ENCODE measurements at places on chromosomes 16 and 17. TPM values are rescaled to one million over a fixed set of nuclear protein-coding genes. Genes with fewer than 3 reads are reported as not detected.
A peak's percentile ranks its signal among the peaks of the same experiment; 100 is the strongest.

DNA sequence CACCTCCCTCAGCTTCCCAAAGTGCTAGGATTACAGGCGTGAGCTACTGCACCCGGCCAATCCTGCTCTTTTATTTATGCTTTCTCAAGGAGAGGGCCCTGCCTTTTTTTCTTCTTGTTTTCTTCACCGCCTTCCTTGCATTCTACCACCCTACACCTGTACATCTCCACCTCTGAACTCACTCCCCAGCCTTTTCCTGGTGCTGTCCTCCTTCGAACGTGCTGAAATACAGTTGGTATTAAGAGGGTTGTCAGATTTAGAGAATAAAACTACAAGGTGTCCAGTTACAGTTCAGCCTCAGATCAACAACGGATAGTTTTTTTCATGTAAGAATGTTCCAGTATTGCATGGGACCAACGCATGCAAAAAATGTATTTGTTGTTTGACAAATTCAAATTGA, 1.7 kb downstream of the PIRT start:
- no peaks in the 10 kb centered on the region for H3K36me3 ChIP-seq
- DNase-seq: no peak
- H3K4me1 ChIP-seq: peaks cover 5% of the 10 kb centered on the region
- H3K27me3 ChIP-seq: peaks cover 16% of the 10 kb centered on the region

DNA sequence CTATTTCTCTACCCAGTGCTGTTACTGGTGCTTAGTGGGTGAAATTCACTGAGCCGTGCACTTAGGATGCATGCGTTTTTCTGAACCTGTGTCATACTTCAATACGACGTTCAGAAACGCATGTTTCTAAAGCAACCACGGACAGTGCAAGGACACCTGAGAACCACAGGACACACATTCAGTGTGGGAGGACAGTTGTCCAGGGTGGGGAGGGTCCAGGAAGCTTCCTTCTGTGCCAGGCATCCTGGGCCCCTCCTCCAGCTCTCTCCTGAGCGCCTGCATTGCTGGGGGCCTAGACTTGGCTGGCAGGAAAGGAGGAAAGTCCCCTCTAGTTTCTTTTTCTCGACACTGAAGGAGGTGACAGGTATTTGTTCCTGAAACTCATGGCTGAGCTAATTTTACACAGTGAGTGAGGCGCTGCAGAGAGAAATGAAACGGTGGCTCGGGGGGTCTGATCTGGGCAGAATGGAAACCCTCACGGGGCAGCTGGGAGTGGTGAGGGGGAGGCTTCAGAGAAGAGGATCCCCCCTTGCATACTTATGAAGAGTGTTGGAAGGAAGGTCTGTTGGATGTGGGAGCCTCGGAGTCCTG, 89.9 kb downstream of the IRF8 start:
- peaks cover 67% of the 10 kb centered on the region for H3K27me3 ChIP-seq
- H3K4me3 ChIP-seq: no peak overlapping the region
- H3K4me1 ChIP-seq: peaks cover 34% of the 10 kb centered on the region

- peak overlapping the region; percentile 37 for H3K27ac ChIP-seq
- DNase-seq: no peak
- peaks cover 19% of the 10 kb centered on the region for H3K36me3 ChIP-seq
- no peaks in the 10 kb centered on the region for H3K4me1 ChIP-seq
- no peaks in the 10 kb centered on the region for H3K27me3 ChIP-seq
- H3K4me3 ChIP-seq: no peak overlapping the region
These were observed 76.5 kb upstream of the ATP2A3 start for GRCh38 chr17:4040784-4041183.

GRCh38 chr16:4395055-4395726, 21.2 kb downstream of the CORO7 start:
- DNase-seq: no peak
- peaks cover 9% of the 10 kb centered on the region for H3K36me3 ChIP-seq
- H3K4me3 ChIP-seq: no peak overlapping the region
- H3K27ac ChIP-seq: peak overlapping the region; percentile 32
- H3K27me3 ChIP-seq: no peaks in the 10 kb centered on the region

DNA sequence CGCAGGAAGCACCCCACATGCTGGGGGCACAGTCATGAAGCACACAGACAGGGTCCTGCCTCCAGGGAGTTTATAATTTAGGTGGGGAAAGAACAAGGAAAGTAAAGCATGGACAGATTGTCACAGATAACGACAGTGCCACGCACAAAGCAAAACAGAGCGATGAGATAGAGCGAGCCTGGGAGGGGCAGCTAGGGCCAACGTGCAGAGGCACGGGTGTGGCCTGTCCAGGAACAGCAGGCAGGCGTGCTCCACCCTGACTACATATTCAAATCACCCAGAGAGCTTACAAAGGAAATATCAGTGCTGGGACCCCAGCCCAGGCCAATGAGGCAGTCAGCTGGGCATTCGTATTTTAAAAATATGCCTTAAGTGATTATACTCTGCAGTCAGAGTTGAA, 16.8 kb downstream of the LGALS9 start:
- H3K36me3 ChIP-seq: no peaks in the 10 kb centered on the region
- no peak overlapping the region for H3K27ac ChIP-seq
- H3K27me3 ChIP-seq: peaks cover 3% of the 10 kb centered on the region
- H3K4me1 ChIP-seq: no peaks in the 10 kb centered on the region

DNA sequence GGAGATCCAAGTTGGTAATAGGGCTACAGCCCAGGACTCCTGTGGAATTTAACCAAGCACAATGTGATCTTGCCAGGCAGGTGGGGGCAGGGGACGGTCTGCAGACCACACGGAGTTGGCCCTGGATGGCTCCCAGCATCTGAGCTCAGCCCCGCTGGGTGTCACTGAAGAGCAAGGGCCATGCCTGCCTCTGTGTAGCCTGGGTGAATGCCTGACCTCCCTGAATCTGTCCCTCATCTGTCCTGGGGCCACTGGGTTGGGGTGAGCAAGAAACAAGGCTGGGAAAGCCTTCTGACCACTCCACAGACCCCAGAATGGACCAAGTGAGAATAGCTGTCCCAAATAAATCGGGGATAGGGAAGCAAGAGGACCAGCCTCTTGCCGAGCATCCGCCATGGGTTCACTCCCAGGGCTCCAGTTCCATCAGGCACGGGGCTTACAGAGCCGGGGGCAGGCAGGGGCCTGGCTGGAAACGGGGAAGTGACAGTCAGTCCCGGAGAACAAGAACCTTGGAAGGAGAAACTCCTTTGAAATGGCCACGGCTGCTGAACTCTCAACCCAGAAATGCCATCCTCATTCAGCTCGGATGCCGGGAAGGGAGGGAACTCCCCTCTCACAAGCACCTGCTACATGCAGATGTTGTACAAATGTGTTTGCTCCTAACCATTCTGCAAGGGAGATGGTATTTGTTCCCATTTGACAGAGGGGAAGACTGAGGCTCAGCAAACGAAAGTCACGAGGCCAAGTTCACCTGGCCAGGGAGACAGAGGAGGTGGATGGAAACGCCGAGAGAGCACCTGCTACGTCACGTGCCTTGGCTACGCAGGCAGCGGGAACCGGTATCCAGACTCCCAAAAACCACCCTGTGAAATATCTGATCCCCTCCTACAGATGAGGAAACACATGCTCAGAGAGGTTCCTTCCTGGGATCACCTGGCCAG, 50.0 kb downstream of the RMI2 start:
- peaks cover 23% of the 10 kb centered on the region for H3K4me1 ChIP-seq
- H3K36me3 ChIP-seq: no peaks in the 10 kb centered on the region
- H3K27me3 ChIP-seq: no peaks in the 10 kb centered on the region
- DNase-seq: no peak
- H3K4me3 ChIP-seq: no peak overlapping the region
- H3K27ac ChIP-seq: no peak overlapping the region

GRCh38 chr17:53227514-53227913, 595.2 kb upstream of the KIF2B start:
- H3K36me3 ChIP-seq: no peaks in the 10 kb centered on the region
- H3K4me1 ChIP-seq: no peaks in the 10 kb centered on the region
- no peak overlapping the region for H3K4me3 ChIP-seq
- no peak overlapping the region for H3K27ac ChIP-seq

DNA sequence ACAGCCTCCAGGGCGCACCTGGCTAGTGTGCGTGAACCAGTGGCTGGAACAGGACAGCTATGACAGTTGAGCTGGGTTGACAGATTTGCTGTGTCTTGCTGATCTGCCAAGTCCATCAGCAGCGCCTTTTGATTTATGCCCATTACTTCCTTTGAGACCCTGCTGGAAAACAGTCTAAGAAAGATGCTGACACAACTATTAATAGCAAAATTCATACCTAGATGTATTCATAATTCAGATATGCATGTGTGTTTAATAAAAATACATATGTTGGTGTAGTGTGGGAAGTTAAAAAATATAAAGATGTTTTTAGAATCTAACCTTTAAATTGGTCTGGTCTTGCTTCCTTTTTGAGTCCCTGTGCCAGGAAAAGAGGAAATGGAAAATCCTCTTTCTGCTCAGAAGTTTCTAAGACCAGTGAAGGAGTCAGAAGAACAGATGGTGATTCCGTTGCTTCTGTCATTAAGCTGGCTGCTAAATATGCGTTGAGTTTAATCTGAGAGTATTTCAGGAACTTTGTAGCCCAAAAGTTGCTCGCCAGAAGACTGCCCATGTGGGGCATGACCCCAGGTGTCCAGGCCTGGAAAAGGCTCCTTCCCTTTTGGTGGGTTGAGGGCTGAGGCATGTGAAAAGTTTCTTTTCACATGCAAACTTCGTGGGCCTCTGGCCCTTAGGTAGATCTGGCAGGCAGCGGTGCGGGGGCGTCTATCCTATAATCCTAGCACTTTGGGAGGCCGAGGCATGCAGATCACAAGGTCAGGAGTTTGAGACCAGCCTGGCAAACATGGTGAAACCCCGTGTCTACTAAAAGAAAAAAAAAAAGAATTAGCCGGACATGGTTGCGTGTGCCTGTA, 40.0 kb upstream of the ENDOV start:
- no peak for DNase-seq
- no peaks in the 10 kb centered on the region for H3K4me1 ChIP-seq
- H3K27ac ChIP-seq: no peak overlapping the region
- no peak overlapping the region for H3K4me3 ChIP-seq
- peaks cover 16% of the 10 kb centered on the region for H3K36me3 ChIP-seq

DNA sequence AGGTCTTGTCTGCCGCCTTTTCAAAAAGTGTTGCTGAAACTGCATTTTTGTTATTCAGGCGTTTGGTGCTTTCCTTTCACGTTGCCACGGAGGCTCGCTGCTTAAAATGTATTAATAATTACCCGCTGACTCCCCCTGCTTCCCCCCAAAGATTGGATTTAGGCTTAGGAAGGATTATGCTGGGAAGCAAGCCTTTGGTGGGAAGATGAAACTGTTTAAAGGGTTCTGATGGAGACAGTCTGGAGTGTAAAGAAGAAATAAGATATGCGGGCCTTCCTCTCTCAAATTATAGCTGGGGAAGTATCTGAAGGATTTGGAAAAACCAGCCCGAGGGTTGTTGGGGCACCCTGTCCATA, 1.1 kb downstream of the KSR1 start:
- H3K27me3 ChIP-seq: peaks cover 11% of the 10 kb centered on the region
- peak overlapping the region; percentile 27 for H3K27ac ChIP-seq
- H3K36me3 ChIP-seq: no peaks in the 10 kb centered on the region
- no peak for DNase-seq
- peak overlapping the region; percentile 91 for H3K4me3 ChIP-seq

GRCh38 chr16:3861808-3862451, 18.6 kb downstream of the CREBBP start:
- no peaks in the 10 kb centered on the region for H3K27me3 ChIP-seq
- peaks cover 5% of the 10 kb centered on the region for H3K36me3 ChIP-seq
- no peak for DNase-seq
- no peak overlapping the region for H3K4me3 ChIP-seq
- H3K27ac ChIP-seq: peak overlapping the region; percentile 65

- no peak overlapping the region for H3K27ac ChIP-seq
- no peak overlapping the region for H3K4me3 ChIP-seq
- no peak for DNase-seq
- no peaks in the 10 kb centered on the region for H3K4me1 ChIP-seq
These were observed 529.1 kb downstream of the NPIPA7 start for GRCh38 chr16:16908077-16908476.

GRCh38 chr16:89917773-89918452, 749 bp upstream of the MC1R start:
- no peak overlapping the region for H3K27ac ChIP-seq
- peak overlapping the region; percentile 76 for H3K4me3 ChIP-seq
- H3K36me3 ChIP-seq: no peaks in the 10 kb centered on the region
- DNase-seq: no peak
- H3K4me1 ChIP-seq: no peaks in the 10 kb centered on the region
- peaks cover 22% of the 10 kb centered on the region for H3K27me3 ChIP-seq

DNA sequence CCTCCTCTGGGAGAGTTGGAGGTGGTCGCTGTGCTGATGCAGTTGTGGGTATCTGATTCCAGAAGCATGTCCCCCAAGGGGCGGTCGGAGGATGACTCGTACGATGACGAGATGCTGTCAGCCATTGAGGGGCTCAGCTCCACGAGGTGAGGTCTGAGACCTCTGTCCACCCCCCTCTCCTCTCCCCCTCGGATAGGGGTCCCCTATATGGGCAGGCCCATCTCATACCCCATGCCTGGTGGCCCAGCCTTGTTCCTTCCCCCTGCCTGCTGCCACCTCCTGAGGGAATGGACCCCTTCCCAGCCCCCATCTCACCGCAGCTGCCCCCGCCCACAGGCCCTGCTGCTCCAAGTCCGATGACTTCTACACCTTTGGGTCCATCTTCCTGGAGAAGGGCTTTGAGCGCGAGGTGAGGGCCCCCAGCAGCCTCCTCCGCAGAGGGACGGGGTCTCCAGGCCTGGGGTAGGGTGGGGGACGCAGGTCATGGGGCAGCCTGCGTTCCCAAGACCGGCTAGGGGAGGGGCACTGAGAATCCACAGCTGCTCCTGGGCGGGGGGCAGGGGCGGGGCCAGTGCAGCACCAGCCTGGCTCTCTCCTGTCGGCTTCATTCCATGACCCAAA, 39.2 kb downstream of the ADCY7 start:
- peak; percentile 63 for DNase-seq
- no peaks in the 10 kb centered on the region for H3K27me3 ChIP-seq
- peaks cover 15% of the 10 kb centered on the region for H3K4me1 ChIP-seq

DNA sequence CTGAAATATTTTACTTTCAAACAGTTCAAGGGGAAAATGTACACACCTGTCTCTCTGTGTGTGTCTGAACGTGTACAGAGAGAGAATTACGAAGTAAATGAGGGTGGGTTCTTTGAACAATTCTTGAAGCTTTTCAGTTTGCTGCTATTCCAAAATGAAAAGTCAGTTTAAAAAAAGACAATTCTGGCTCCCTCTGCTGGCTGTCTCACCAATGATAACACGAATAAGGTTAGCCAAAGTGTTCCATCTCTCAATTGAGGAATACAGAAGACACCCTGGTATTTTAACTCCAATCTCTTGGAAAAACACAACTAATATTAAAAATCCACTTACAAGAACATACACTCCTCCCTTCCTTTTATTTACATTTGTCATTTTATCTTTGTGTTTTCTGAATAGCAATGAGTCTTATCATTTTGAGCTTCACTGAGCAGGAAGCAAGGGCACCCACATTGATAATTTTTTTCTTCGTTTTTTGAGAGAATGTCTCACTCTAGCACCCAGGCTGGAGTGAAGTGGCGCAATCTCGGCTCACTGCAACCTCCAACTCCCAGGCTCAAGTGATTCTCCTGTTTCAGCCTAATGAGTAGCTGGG, 20.5 kb downstream of the EFTUD2 start:
- H3K36me3 ChIP-seq: peaks cover 11% of the 10 kb centered on the region
- H3K4me1 ChIP-seq: no peaks in the 10 kb centered on the region
- no peak for DNase-seq
- no peaks in the 10 kb centered on the region for H3K27me3 ChIP-seq

GRCh38 chr17:42362245-42362961, 25.8 kb downstream of the STAT3 start:
- H3K36me3 ChIP-seq: peaks cover 3% of the 10 kb centered on the region
- DNase-seq: no peak
- H3K4me3 ChIP-seq: no peak overlapping the region

- DNase-seq: no peak
- peaks cover 21% of the 10 kb centered on the region for H3K27me3 ChIP-seq
- H3K36me3 ChIP-seq: no peaks in the 10 kb centered on the region
These were observed 129.1 kb upstream of the HS3ST2 start for GRCh38 chr16:22684574-22685458.

KCNJ18 gene
- not detected for total RNA-seq

MMP28 gene
- total RNA-seq: 0.97 TPM

CRYBA1 gene
- total RNA-seq: not detected

SDK2 gene
- total RNA-seq: 4.6 TPM

RNFT1 gene
- 27.4 TPM for total RNA-seq

Data from type B pancreatic cell (in vitro differentiated cells).